ENCODE measurements at places on chromosomes 7 and 10. TPM values are rescaled to one million over a fixed set of nuclear protein-coding genes. Genes with fewer than 3 reads are reported as not detected.

GRCh38 chr10:26478061-26478460, 39.9 kb downstream of the APBB1IP start:
- peaks cover 66% of the 10 kb centered on the region for H3K4me1 ChIP-seq
- H3K4me3 ChIP-seq, result peak overlapping the region; percentile 26
- peak overlapping the region; percentile 70 for H3K27ac ChIP-seq
- no peaks in the 10 kb centered on the region for H3K27me3 ChIP-seq

- H3K27me3 ChIP-seq, result no peaks in the 10 kb centered on the region
- H3K4me3 ChIP-seq, result no peak overlapping the region
- no peaks in the 10 kb centered on the region for H3K36me3 ChIP-seq
- peaks cover 3% of the 10 kb centered on the region for H3K4me1 ChIP-seq
These were observed 342.1 kb downstream of the PHF14 start for GRCh38 chr7:11315666-11316258.

GRCh38 chr7:100613412-100614175, 1.3 kb downstream of the MOSPD3 start:
- H3K4me1 ChIP-seq, result peaks cover 10% of the 10 kb centered on the region
- peaks cover 12% of the 10 kb centered on the region for H3K36me3 ChIP-seq
- DNase-seq, result no peak
- peak overlapping the region; percentile 75 for H3K4me3 ChIP-seq
- no peak overlapping the region for H3K27ac ChIP-seq
- no peaks in the 10 kb centered on the region for H3K27me3 ChIP-seq

- peaks cover 3% of the 10 kb centered on the region for H3K36me3 ChIP-seq
- DNase-seq, result peak; percentile 40
- no peak overlapping the region for H3K4me3 ChIP-seq
- peaks cover 4% of the 10 kb centered on the region for H3K4me1 ChIP-seq
These were observed 49.0 kb upstream of the BAMBI start for GRCh38 chr10:28628184-28628893.

GRCh38 chr10:95480901-95481491, 80.2 kb downstream of the SORBS1 start:
- no peak overlapping the region for H3K27ac ChIP-seq
- no peaks in the 10 kb centered on the region for H3K36me3 ChIP-seq
- H3K4me1 ChIP-seq, result peaks cover 4% of the 10 kb centered on the region
- H3K27me3 ChIP-seq, result no peaks in the 10 kb centered on the region

Gene HYAL4
- total RNA-seq, result not detected

Gene GJD4
- total RNA-seq, result not detected

GRCh38 chr7:103735377-103735776, 254.1 kb downstream of the RELN start:
- DNase-seq, result no peak
- H3K4me3 ChIP-seq, result no peak overlapping the region
- no peaks in the 10 kb centered on the region for H3K4me1 ChIP-seq
- H3K27ac ChIP-seq, result no peak overlapping the region

DNA sequence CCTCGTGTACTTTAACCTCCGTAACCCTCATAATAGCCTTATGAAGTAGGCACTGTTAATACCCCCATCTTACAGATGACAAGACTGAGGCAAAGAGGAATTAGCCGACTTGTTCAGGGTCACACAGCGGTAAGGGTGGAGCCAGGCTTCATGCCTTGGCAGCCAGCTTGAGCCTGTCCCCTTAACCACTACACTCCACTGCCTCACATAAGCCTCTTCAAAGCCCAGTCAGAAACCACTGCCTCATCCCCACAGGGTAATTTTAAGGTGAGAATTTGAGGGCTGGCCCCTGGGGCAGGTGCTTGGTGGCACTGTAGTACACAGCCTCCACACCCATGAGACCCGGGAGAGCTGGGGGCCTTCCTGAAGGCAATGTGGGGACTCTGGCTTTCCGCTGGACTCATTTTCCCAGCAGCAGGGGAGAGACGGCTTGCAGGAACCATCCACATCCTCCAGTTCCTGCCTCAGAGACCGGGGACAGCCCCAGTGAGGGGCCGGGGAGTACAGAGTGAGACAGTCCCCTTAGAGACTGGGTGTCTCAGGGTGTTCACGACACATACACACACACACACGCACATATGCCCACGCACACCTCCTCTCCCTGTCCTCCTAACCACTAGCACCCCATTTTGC, 7.6 kb upstream of the C10orf105 start:
- no peaks in the 10 kb centered on the region for H3K27me3 ChIP-seq
- DNase-seq, result peak; percentile 39
- H3K36me3 ChIP-seq, result no peaks in the 10 kb centered on the region
- peak overlapping the region; percentile 97 for H3K27ac ChIP-seq
- H3K4me3 ChIP-seq, result peak overlapping the region; percentile 53
- H3K4me1 ChIP-seq, result peaks cover 64% of the 10 kb centered on the region

Gene PDCD11
- total RNA-seq, result 81.6 TPM

GRCh38 chr7:78169992-78170391, 371.4 kb downstream of the PHTF2 start:
- H3K36me3 ChIP-seq, result no peaks in the 10 kb centered on the region
- no peak overlapping the region for H3K27ac ChIP-seq
- no peak for DNase-seq
- no peaks in the 10 kb centered on the region for H3K4me1 ChIP-seq
- H3K27me3 ChIP-seq, result no peaks in the 10 kb centered on the region

GRCh38 chr7:114944745-114945625, 23.1 kb downstream of the MDFIC start:
- H3K27me3 ChIP-seq, result no peaks in the 10 kb centered on the region
- H3K4me3 ChIP-seq, result no peak overlapping the region
- peaks cover 93% of the 10 kb centered on the region for H3K36me3 ChIP-seq
- peaks cover 64% of the 10 kb centered on the region for H3K4me1 ChIP-seq
- H3K27ac ChIP-seq, result no peak overlapping the region
- no peak for DNase-seq

Gene CLDN3
- not detected for total RNA-seq

Gene FGL2
- total RNA-seq, result 1.1 TPM

DNA sequence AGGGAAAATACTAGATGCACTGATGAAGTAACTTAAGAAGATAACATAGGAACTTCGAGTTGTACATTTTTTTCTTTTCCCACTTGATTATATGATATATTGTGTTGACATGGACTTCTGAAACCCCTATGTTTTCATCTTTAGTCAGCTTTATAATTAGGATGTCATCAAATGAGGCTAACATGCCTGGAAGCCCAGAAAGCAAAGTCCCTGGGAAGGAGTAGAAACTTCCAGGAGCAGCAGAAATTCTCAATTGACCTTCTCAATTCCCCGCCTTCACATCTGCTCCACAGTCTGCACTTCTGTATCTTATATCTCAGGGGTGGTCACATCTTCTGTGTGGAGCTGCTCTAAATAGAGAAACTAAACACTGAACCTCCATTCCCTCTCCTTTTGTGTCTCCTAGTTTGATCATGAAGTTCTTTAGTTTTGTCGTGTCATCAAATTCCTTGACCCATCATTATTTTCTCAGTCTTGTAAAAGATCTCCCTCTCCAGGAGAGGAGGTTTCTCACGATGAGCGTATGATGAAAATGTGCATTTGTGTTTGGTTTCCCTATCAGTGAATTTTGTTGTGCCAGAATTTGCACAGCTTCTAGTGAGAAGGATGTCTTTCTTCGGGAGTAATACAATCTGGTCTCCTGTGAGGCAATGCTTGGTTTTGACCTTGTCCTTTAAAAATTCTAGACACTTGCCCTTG, 303.3 kb downstream of the SUGCT start:
- no peak for DNase-seq
- H3K36me3 ChIP-seq, result no peaks in the 10 kb centered on the region
- no peaks in the 10 kb centered on the region for H3K4me1 ChIP-seq
- H3K27me3 ChIP-seq, result no peaks in the 10 kb centered on the region

GRCh38 chr10:13769946-13770345, 183.2 kb downstream of the PRPF18 start:
- no peak overlapping the region for H3K4me3 ChIP-seq
- H3K27me3 ChIP-seq, result peaks cover 12% of the 10 kb centered on the region
- H3K36me3 ChIP-seq, result no peaks in the 10 kb centered on the region

Gene GRM3
- not detected for total RNA-seq

DNA sequence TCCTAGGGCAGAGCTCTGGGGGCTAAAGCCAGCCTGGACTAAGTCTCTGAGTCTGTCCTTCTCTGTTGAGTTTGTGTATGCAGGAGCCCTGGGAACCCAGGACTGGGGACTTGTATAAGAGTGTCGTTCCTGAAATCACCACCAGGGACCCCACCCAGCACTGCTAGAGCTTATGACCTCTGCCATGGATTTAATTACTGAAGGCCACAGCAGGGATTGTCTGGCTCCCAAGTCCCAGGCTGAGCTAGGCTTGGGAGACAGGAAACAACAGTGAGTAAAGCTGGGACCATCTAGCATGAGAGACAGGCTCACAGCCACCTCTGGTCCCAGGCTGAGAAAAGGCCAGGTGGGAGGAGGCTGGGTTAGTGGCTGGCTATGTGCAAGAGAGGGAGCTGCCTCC, 1.4 kb upstream of the TSPAN15 start:
- no peak overlapping the region for H3K4me3 ChIP-seq
- peaks cover 3% of the 10 kb centered on the region for H3K4me1 ChIP-seq
- H3K27ac ChIP-seq, result no peak overlapping the region
- H3K36me3 ChIP-seq, result no peaks in the 10 kb centered on the region
- DNase-seq, result peak; percentile 20
- peaks cover 12% of the 10 kb centered on the region for H3K27me3 ChIP-seq

DNA sequence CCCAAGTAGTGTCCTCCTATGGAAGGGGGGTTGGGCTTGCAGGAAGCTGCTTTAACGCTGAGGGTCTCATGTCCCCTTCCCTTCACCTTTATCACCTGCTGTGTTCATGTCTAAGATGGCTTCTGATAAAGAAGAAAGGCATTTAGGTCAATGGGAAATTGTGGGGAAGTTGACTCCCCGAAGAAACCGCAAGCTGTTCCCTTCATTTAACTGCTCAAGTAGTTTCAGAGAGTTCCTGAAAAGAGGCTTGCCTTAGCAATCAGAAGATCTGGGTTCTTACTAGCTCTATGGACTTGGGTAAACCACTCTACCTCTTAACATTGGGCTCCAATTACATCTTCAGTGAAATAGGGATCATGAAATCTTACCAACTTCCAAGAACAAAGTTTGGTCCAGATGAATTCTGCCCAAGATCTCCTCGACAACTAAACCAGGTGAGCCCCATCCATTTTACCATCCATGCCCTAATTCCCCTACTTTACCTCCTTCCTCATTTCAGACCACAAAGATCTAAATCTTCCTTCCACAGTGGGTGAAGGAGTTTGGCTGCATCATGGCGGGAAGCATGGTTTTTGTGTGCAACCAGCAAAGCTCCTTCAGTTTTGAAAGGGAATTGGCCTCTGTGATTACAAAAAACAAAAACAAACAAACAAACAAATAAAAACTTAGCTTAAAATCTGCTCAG, 30.4 kb upstream of the UCN3 start:
- no peak for DNase-seq
- H3K27me3 ChIP-seq, result peaks cover 14% of the 10 kb centered on the region
- no peak overlapping the region for H3K4me3 ChIP-seq
- no peak overlapping the region for H3K27ac ChIP-seq

Gene AGBL3
- total RNA-seq, result 3.9 TPM

GRCh38 chr7:108118959-108119358, 11.2 kb downstream of the LAMB4 start:
- peaks cover 19% of the 10 kb centered on the region for H3K4me1 ChIP-seq
- no peak for DNase-seq
- H3K27me3 ChIP-seq, result peaks cover 18% of the 10 kb centered on the region
- H3K4me3 ChIP-seq, result no peak overlapping the region
- no peak overlapping the region for H3K27ac ChIP-seq
- no peaks in the 10 kb centered on the region for H3K36me3 ChIP-seq

Gene TMEM176B
- 0.14 TPM for total RNA-seq

DNA sequence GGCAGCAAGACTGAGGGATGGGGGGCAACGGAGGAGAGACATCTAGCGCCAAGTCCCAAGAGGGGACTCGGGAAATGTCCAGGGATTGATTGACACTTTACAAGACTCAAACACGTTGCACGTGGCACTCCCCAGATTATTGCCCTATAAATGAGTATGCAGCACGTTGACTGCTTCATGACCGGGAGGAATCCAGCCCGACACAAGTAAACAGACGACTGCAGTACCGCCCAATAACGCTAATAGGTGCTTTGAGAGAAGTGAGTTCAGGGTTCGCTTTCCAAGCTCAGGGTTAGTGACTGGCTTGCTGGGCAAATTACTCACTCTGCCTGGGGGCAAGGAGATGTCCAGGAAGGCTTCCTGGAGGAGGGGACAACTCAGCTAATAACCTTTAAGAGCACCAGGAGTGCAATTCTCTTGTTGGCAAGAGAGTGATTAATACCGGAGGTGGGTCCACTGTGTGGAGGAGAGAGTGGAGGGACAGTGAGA, 73.3 kb upstream of the MYL10 start:
- H3K4me3 ChIP-seq, result no peak overlapping the region
- no peak for DNase-seq
- H3K27me3 ChIP-seq, result peaks cover 1% of the 10 kb centered on the region
- no peaks in the 10 kb centered on the region for H3K4me1 ChIP-seq
- no peak overlapping the region for H3K27ac ChIP-seq
- no peaks in the 10 kb centered on the region for H3K36me3 ChIP-seq

Gene CDK5
- 24.1 TPM for total RNA-seq

Gene CNNM1
- 0.21 TPM for total RNA-seq

- peak overlapping the region; percentile 90 for H3K27ac ChIP-seq
- no peaks in the 10 kb centered on the region for H3K27me3 ChIP-seq
- peaks cover 30% of the 10 kb centered on the region for H3K36me3 ChIP-seq
- no peak overlapping the region for H3K4me3 ChIP-seq
- DNase-seq, result peak; percentile 28
These were observed 41.7 kb upstream of the CALD1 start for GRCh38 chr7:134737566-134738345.

Gene PNLIPRP1
- not detected for total RNA-seq

DNA sequence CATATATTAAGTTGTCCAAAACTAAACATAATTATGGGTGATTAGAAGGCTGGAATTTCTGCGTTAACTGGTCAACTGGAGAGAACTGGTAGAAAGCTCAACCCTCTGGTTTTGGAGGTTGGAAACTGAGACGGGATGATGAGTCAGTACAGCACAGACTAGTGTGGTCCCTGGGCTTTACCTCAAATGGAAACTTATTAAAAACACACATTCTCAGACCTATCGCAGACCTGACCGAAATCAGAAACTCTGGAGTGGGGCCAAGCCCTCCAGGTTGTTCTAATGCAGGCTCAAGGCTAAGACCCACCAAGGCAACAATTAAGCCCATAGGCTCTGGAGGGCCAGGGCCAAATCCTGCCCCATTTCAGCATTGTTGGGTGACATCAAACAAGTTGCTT, 136.9 kb downstream of the KCNMA1 start:
- H3K27me3 ChIP-seq, result peaks cover 5% of the 10 kb centered on the region
- no peaks in the 10 kb centered on the region for H3K36me3 ChIP-seq
- DNase-seq, result no peak
- H3K4me3 ChIP-seq, result no peak overlapping the region
- H3K4me1 ChIP-seq, result peaks cover 3% of the 10 kb centered on the region

- no peak overlapping the region for H3K4me3 ChIP-seq
- H3K27me3 ChIP-seq, result no peaks in the 10 kb centered on the region
- no peak overlapping the region for H3K27ac ChIP-seq
- no peaks in the 10 kb centered on the region for H3K36me3 ChIP-seq
These were observed 60.1 kb downstream of the ZMIZ1 start for GRCh38 chr10:79128923-79129305.

- H3K27me3 ChIP-seq, result peaks cover 7% of the 10 kb centered on the region
- peaks cover 28% of the 10 kb centered on the region for H3K36me3 ChIP-seq
- DNase-seq, result peak; percentile 75
- H3K4me3 ChIP-seq, result peak within 1 kb of the TSS; percentile 91
- H3K4me1 ChIP-seq, result peaks cover 41% of the 10 kb centered on the region
These were observed at the start of gene XPNPEP1 for GRCh38 chr10:109922976-109923921. XPNPEP1 (minus strand) TSS chr10:109923511; CDS start chr10:109923433, 78 bp downstream.

Gene ADO
- 34.1 TPM for total RNA-seq

GRCh38 chr7:1761774-1762173, 91.7 kb downstream of the ELFN1 start:
- no peaks in the 10 kb centered on the region for H3K36me3 ChIP-seq
- H3K4me3 ChIP-seq, result no peak overlapping the region
- H3K27ac ChIP-seq, result no peak overlapping the region
- H3K4me1 ChIP-seq, result no peaks in the 10 kb centered on the region
- DNase-seq, result no peak

Gene BMPER
- not detected for total RNA-seq

Measured in activated T-helper 2 cell treated with anti-CD3 and anti-CD28 coated beads, Interferon-gamma antibody, Interleukin-2, Interleukin-4, amounts not matched to agents 10 μg/mL and 5 μg/mL and 100 μg/mL, durations not matched to agents 14 hours and 24 hours and 36 hours (primary cell).